ENCODE measurements at places on chromosomes 6 and 20.

GRCh38 chr6:78397499-78397898 is 469.9 kb upstream of the IRAK1BP1 start:
- no peak for DNase-seq

GRCh38 chr6:150252714-150253444 is 110.0 kb downstream of the PPP1R14C start:
- no peak for DNase-seq

GRCh38 chr20:53923566-53924369 is 146.6 kb downstream of the BCAS1 start:
- no peak for DNase-seq

DNA sequence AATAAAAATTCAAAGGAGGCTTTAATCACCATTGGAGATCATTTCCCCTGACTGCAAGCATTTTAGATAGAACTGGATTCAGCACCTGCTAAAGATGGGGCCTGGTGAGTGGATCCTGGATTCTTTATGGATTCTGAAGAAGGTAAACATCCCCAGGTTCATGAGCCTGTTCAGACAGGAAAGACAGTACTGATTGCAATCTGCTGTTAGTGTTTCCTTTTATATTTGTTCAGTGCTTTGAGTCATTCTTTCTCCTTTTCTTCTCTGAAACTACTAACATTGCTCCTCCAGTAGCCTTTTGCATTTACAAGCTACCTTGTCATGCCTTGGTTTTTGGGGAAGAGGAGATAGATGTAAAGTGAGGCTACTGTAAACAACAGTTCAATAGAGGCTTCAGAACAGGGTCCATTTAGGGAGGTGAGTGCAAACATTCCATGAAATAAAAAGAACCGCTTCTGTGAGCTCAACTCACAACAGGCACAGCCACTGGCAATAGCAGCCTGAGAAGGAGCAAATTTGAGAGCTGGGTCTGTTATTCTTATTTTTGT is 66.4 kb upstream of the PRL start:
- no peak for DNase-seq

- DNase-seq, result no peak
Observed at GRCh38 chr6:111727802-111728201, 122.1 kb upstream of the TRAF3IP2 start.

- DNase-seq, result no peak
Observed at GRCh38 chr20:33796907-33797544, 14.1 kb upstream of the CHMP4B start.

GRCh38 chr20:41510224-41510623 is 108.0 kb downstream of the CHD6 start:
- no peak for DNase-seq

- no peak for DNase-seq
Observed at GRCh38 chr20:47232518-47232917, 124.0 kb downstream of the ZMYND8 start.

GRCh38 chr6:158649289-158650143 is at the start of gene SYTL3:
TSS of gene SYTL3 (plus strand) at chr6:158650054. CDS start at chr6:158663269, 13,215 bp downstream.
- DNase-seq, result no peak

- DNase-seq, result no peak
Observed at GRCh38 chr6:46393161-46393939, 97.9 kb downstream of the RCAN2 start.

- no peak for DNase-seq
Observed at GRCh38 chr20:41506192-41506915, 111.8 kb downstream of the CHD6 start.

DNA sequence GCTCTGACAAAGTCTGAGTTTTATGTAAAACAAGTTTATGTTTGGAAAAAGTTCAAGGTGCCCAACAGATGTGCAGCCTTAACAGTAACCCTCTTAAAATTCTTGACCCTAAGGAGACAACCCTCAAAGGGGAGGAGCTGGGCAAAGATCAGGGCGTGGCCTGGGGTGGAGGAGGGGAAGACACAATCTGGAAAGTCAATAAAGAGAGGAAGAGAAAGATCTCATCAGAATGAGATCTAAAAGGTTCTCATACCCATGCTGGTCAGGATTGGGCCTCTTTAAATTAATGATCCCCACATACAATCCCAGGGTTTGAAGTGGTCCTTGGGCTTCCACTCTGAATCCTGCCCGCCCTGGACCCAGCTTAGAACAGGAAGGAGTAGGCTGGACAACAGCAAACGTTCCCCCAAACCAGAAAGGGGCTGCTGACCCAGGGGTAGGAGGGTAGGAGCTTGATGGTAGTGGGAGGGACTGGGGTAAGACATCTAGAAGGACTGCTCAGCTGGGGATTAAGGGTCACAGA is 33.0 kb downstream of the FOXP4 start:
- DNase-seq, result no peak

GRCh38 chr6:32096087-32096393 is 13.1 kb downstream of the TNXB start:
- DNase-seq, result no peak

- DNase-seq, result no peak
Observed at GRCh38 chr20:21074605-21075336, 31.4 kb downstream of the LINC00237 start.

- DNase-seq, result no peak
Observed at GRCh38 chr6:63278916-63279315, 40.9 kb downstream of the LGSN start.

- no peak for DNase-seq
Observed at GRCh38 chr6:39430871-39431523, 108.5 kb upstream of the KCNK16 start.

DNA sequence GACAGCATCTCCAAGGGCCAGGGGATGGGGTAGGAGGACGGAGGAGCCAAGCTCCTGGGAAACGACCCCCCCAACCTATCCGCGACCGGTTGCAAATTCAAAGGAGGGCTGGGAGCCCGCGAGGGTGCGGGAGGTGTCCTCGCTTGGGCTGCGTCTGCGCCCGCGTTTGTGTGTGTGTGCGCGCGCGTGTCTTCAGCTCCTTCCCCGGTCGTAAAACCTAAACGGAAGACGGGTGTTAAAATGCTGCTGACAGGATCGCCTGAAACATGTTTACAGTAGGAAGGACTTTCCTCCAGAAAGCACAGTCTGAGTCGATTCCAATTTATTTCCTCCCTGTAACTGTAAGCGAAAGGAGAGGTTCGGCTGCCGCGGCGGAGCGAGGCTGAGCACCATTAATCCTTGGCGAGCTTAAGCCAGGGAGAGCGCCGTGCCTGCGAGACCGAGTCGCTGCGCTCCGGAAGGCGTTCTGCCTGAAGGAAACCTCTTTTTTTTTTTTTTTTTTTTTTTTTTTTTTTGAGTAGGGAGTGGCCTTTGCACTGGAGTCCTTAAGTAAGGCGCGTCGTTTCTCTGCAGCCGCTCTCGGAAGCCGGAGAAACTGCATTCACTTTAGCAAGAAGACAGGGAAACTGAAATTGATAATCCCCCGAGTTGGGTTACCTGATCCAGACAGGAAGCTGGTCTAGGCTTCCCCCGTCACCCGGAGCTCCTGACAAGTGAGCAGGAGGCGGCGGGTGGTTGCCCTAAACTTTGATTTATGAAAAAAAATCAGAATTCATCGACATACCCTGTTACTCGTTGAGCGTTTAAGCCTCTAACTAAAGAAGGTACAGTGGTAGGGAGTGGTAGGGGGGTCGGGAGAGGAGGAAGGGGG is 4.8 kb upstream of the SOX4 start:
- DNase-seq, result peak; percentile 79

- no peak for DNase-seq
Observed at GRCh38 chr6:105568751-105569150, 165.9 kb upstream of the PREP start.

DNA sequence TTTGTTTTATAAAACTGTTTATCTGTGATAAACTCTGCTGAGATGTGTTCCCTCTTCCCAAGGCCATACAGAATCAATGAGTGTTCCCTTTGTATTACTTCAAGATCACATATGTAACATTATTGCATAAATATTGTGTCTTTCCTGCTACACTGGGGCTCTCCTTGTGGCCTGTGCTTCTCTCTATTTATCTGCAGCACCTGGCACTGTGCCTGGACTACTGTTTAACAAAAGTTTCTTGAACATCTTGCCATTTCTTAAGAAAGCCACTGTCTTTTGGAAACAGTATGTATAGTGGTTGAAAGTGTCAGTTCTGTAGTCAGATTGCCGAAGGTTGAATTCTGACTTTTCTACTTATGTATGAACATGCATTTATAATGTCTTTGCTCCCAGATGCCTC is 169.0 kb upstream of the SCGN start:
- no peak for DNase-seq

DNA sequence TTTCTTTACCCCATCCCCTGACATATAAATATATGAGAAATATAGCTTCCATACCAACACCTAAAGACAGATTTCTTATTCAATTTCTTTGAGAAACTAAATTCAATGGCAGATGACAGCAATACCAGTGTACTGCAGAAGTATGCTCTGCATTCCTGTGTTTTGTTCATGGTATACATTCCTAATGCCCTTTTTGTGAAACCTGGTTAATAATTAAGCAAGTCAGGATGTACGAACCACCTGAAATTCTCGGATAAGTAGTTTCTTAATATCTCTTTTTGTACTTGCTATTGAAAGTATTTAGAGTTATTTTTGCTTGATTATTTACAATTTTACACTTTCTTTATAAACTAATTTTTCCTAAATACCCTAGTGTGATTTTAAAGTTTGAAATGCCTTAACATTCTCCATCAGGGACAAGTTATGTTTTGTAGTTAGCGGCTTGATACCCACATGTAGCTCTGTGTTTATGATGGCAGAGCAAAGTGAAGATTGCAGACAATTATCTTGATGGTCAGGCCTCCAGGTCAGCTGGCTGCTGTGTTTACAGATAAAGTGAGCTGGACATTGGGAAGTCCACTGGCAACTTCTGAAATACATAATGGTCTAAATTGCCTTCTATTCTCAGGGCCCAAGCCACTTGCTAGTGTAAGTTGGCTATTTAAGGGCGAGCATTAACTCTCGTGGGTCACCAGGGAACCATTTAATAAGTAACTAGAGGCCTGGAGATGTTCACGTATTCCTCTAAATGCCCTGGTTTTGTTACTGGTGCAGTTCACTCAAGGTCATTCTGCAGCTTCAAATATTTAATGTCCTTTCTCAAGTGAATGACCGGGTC is 58.2 kb downstream of the PLCB1 start:
- DNase-seq, result no peak

- DNase-seq, result no peak
Observed at GRCh38 chr6:50657513-50657912, 55.8 kb upstream of the TFAP2D start.

DNA sequence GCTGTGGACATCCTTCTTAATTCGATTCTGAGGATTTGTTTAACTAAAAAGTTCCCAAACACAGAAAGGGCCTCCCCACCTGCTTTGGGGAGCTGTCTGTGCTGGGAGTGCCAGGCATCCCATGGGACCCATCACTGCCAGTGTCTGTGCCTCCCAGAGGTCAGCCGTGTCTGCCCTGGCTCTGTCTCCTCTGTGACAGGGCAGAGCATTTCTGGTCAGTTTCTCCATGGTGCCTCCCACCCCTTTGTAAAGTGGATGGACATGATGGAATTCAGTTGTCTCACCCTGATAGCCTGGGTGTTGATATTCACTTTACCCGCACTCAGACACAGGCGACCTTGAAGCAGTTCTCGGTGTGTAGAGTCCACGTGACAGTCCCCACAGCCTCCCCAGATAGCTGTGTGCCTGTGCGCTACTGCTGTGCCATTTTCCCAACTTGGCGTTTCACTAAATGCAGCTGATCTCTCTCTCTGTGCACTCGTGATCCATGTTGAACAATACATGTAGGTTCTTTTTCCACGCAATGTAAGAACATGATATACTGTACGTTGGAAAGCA is 70.5 kb downstream of the CDS2 start:
- no peak for DNase-seq

GRCh38 chr6:144158133-144158532 is 7.8 kb downstream of the STX11 start:
- DNase-seq, result no peak

- no peak for DNase-seq
Observed at GRCh38 chr20:59839400-59839799, 94.0 kb downstream of the SYCP2 start.

- DNase-seq, result no peak
Observed at GRCh38 chr6:4179960-4180651, 44.7 kb upstream of the ECI2 start.

DNA sequence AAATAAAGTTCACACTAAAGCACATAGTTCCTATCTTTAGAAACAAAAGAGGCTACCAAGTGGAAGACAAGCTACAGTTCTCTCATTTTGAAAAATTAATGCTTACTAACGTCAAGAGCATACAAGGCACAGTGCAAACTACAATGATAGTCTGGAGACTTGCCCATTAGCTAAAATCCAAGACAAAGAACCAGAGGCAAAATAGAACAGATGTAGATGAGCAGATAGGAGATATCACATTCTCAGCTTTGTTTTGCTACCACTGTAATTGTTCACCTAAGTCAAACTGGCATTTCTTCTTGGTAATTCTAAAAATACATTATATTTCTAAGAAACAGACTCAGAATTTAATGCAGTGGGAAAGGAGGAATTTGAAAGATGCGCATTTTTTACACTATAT is 5.2 kb downstream of the TMEM30A start:
- DNase-seq, result no peak

DNA sequence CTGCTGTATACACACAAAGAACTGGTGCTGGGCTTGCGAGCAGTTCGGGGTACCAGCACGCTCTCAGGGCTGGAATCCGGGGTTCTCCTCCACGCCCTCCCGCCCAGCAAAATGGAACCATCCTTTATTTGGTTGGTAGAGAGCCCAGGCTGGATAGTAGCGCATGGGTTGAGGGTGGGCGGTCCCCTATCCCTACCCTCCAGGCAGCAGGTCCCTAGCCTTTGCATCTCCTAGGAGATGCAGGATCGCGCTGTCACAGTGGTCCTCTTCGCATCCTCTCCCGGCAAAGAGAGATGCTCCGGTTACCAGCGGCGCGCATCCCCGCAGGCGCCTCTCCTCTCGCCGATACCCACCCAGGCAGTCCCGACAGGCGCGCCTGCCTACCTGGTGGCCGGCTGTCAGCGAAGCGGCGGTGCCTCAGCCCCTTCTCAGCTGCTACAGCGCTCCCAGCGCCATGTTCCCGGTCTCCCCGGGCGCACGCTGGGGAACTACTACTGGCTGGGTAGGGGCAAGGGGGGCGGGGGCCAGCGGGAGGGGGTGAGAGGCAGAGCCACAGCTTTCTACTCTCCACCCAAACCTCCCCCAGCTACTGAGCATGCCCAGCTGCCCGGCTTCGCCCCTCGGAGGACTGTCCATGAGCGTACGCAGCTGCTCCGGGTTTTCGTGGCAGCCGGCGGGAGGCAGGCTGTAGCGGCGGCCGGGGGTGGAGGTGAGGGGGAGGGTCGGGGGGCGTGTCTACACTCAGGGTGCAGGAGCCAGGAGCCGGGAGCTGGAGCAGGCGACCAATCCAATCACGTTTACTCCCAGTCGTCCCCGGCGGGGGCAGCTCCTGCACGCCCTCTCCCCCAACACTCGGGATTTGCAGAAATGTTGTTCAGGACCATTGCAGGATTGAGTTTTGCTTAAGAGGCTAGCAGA is at the start of gene PAK5:
TSS of gene PAK5 (minus strand) at position 699 of the 918 bp plus-strand sequence. CDS start 194,748 bp downstream, outside the sequence.
- peak; percentile 60 for DNase-seq

- DNase-seq, result no peak
Observed at GRCh38 chr6:120198033-120198432, 848.5 kb upstream of the MAN1A1 start.

DNA sequence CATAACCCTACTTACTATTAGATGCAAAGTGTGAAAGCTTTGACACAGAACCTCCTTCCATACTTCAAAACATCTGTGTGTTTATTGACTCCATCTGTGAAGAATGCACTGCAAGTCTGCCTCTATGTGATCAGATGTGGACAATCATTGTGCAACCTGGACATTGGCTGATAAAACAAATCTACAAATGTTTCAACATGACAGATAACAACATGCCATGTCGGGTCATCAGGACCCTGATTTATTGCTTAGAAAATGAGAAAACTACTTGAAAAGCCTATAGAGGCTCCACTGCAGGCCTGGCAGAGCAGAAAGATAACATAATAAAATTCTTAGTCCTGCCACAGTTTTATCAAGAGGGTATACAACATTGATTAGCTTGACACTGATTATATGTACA is 1286.4 kb downstream of the GRIK2 start:
- DNase-seq, result no peak
